ENCODE measurements at places on chromosomes 13 and 19. TPM values are rescaled to one million over a fixed set of nuclear protein-coding genes. Genes with fewer than 3 reads are reported as not detected.

DNA sequence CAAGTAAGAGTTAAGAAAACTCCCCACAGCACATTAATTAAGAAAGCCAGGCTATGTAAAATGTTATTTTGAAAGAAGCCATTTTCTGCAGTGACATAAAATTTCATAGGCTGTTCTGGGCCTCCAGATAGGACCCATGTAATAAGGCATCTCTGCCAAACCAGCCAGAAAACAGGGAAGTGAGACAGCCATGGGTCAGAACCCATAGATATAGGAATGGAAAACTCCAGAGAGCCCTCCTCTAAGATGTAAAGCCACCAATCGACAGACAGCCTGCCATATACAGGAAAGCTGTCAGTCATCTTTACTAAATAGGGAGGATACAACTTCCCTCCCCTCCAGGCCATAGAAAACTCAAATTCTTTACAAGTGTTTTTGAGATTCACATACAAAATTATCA lies 493.3 kb downstream of the COG6 start:
- DNase-seq: no peak

DNA sequence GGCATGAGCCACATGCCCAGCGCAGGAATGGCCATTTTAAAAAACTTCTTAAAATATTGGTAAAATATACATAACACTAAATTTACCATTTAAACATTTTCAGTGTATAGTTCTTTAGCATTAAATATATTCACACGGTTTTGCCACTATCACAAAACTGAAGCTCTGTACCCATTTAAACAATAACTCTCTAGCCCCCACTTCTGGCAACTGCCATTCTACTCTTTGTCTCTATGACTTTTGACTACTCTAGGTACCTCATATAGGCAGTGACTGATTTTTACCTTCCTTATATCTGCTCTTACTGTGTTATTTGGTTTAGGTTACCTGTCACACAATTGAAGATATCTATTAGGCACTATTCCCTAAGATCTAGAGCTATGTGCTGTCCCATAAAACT lies 2.3 kb upstream of the KBTBD7 start:
- no peak for DNase-seq

GRCh38 chr13:37257051-37257450 lies 151.6 kb upstream of the CSNK1A1L start:
- no peak for DNase-seq

- DNase-seq: no peak
These were observed 347.2 kb downstream of the ZNF536 start for GRCh38 chr19:30719189-30719998.

DNA sequence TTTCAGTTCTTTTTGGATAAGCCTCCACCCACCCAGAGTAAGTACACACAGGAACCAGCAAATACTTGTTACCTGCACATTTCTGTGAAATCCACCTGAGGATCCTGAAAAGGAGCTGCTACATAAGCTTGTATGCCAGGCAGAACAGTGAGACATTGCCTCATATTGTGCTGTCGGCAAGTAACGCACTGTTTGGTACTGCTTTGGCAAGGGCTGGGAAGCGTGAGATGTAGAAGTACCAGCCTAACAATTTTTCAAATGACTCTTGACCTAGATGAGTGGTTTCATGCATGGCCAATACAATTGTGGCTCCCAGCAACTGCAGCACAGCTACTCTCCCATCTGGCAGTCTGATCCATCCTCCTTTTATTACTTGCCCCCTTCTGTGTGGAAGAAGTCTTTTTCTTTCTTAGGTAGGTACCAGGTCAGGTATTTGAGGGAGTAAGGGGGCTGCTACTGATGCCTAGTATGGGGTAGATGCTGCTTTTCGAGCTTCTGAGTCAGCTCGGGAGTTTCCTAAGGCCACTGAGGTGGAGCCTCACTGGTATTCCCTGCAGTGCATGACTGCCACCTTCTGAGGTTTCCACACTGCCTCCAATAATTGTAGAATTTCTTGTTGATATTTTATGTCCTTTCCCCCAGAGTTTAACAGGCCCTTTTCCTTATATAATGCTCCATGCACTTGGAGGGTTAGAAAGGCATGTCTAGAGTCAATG lies 52.2 kb downstream of the ZNF737 start:
- no peak for DNase-seq

DNA sequence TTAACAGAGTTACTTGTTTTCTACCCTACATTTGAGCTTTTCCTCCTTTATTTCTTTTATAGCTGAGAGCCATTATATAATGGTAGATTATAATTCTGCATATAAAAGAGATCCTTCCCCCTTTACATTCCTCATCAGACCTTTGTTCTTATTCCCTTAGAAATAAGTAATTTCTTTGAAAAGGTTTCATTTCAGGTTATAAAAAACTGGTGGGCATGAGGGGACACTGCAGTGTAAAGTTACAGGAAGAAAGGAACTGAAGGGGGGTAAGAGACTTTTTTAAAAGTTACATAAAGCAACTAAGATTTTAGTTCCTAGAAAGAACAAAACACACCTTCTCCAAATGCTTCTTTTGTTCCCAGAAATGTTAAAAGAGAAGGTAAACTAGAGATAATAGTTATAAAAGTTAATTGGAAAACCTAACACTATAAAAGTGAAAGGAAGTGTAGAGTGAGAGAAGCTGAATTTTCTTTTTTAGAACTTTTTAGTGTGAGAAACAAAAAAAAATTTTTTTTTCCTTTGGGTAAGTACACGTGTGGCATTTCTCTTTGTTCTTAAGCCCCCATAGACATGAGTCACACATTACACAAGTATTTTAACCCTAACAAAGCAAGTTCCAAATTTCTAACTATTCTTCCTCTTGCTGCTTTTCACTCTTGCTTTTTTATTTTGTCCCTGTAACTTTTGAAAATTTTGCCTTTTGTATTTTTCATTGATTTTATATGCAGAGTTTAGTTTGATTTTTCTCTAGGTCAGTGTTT lies 106.4 kb upstream of the MLNR start:
- no peak for DNase-seq

RXFP2 gene
- not detected for polyA plus RNA-seq

PRKCG gene
- polyA plus RNA-seq: not detected

PLPP2 gene
- not detected for polyA plus RNA-seq

ZNF473 gene
- 4.2 TPM for polyA plus RNA-seq

All from naive B cell (primary cell).